ENCODE measurements at places on chromosomes 3 and 15.

GRCh38 chr3:59374091-59374817 lies 324.4 kb upstream of the CFAP20DC start:
- no peak for DNase-seq

GRCh38 chr3:105788593-105788992 lies 80.2 kb downstream of the CBLB start:
- no peak for DNase-seq

- no peak for DNase-seq
Observed at GRCh38 chr3:136787349-136787748, 31.6 kb upstream of the SLC35G2 start.

DNA sequence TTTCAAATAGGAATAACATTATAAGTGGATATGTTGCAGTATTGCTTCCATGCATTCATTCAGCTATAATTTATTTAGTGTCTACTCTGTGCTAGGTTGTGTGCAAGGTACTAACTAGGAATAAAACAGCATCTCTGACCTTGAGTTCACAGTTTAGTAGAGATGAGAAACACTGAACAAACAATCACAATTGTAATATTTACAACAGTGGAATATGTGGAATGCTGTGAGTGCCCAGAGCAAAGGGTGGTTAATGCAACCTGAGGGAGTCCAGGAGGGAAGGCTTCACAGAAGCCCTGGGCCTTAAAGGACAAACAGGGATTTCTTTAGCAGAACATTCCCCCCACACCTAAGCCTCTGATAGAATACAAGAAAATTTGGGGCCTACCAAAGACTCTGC lies 13.3 kb downstream of the SFMBT1 start:
- DNase-seq, result no peak

- DNase-seq, result peak; percentile 37
Observed at GRCh38 chr3:118882353-118882947, 152.2 kb downstream of the IGSF11 start.

GRCh38 chr3:57890874-57891273 lies 117.3 kb upstream of the FLNB start:
- no peak for DNase-seq

DNA sequence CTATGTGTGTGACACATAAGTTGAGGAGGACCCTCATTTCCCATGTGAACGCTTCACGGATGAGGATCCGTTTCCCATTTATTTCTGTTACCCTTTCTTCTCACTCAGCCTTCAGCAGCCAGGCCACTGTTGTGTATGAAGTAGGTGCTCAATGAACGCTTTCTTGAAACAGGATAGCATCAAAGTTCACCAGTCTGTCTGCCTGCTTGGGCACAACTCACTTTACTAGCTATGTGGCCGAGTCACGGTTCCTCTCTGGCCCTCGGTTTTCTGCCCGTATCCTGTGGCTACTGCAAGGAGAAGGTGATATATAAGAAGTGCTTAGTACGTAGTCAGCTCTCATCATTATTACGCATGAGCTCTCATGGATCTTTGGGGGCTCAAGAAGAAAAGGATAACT lies 22.4 kb downstream of the ACSBG1 start:
- DNase-seq, result no peak

DNA sequence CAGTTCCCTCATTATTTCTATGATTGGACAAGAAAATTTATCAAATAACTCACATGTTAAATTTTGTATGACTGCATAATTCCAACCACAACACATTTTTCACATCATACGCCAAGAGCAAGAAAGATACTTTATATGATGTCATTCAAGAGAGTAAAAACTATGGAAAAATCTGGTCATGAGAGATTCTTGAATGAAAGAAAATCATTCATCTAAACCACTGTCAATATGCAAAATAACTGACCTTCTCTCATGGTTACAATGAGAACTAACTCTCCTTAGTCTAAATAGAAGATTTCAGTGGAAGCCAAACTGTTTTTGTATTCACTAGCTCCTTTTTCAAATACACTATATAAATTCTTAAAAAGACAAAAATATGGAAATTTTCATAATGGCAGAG lies 124.6 kb downstream of the CBLB start:
- DNase-seq, result no peak

GRCh38 chr3:186320862-186321568 lies 41.0 kb downstream of the DGKG start:
- DNase-seq, result no peak

GRCh38 chr15:29765234-29765841 lies 56.9 kb downstream of the TJP1 start:
- no peak for DNase-seq

DNA sequence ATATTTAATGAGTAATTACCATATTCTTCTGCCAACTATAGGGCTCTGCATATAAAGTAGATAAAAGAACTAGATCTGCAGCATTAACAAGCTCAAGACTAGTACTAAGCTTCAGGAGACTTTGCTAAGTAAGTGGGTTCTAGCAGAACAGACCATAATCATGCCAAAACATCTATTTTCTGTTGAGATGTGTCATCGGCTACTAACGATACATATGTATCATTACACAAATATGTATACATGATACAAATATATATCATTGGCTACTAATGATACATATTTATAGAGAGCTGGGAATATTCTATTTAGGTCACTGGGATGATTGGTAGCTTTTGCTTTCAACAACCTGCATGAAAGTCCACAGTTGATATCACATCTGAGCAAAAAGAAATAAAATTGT lies 185.8 kb upstream of the DCBLD2 start:
- DNase-seq, result no peak

DNA sequence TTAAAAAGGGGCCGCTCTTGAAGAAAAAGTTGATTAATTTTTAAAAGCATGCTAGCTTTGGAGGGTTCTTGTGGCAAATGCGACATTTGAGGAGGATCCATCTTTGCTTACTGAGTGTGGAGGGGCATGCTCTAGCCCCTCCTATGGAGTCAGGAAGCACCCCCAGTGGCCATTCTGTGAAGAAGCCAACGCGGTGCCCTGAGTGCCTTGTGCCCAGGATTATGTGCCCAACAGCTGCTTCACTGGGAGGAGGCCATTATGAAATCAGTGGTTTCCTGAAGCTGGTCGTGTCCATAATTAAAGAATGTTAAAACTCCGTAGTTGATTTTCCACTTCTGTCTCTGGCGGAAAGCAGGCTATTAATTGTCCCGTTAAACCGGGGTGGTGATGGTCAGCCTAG lies 69.1 kb upstream of the TNFAIP8L3 start:
- DNase-seq, result no peak

DNA sequence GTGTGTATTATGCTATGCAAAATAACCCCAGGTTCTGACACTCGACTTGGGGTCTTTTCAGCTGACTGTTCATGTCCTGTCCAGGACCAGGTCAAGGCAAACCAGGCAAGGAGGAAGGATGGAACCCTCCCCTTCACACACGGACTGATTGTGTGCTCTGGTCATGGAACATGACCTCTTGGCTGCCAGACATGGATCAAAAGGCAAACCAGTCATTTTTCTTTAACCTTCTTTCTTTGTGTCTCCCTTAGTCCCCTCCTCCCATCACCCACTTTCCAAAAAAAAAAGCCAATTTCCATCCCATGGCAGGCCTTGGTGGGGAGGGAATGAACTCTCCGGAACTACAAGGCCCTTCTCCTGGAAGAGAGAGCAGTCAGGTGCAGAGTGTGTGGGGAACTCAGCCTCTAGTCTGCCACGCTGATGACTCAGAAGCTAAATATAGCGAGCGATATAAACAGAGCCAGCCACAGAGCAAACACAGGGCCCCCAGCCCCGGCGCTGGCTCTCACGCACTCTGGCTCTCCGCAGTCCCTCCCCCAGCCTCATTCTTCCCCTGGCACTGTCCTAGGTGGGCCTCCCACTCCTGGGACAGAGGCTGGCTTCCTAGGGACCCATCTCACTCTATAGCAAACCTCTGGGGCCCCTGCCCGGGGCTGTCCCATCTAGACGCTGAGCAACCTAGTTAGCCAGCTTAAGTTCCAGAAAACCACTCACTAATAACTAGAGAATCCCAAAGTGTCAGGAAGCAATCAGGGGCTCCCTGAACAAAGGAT lies 10.0 kb downstream of the BMF start:
- peak; percentile 56 for DNase-seq

- no peak for DNase-seq
Observed at GRCh38 chr3:167716920-167717319, 17.8 kb downstream of the PDCD10 start.

DNA sequence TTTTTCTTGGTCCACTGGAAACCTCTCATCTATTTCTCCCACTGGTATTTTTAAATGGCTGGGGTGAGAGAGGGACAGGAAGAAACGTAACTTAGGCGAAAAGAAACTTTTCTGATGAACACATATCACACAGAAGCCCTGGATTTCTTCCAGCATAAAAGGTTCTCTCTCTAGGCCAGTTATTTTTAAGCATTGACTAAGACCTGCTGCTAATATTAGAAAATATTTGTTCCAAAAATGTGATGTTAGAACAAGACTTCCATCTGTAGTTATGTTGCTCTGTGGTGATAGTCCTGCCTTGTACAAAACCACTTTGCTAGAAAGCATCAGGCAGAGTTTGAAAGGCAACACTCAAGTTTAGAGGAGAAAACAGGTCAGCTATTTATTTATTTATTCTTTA lies 537.7 kb downstream of the MCTP2 start:
- no peak for DNase-seq

DNA sequence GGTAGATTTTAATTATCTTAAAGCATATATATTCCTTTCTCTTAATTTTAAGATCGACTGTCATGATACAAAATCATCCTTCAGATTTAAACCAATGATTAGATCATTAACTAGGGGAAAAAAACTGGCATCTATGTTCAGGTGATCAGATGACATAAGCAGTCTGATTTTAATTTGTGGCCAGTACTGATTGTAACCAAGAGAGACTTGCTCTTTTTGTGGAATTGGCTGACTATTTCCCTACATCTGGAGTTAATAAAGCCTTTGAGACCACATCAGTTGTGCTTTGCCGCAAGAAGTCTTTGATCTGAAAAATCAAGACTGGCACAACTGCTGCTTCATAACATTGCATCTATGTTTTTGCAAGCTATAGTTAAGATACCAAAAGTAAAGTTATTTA lies 148.4 kb upstream of the CGNL1 start:
- no peak for DNase-seq

DNA sequence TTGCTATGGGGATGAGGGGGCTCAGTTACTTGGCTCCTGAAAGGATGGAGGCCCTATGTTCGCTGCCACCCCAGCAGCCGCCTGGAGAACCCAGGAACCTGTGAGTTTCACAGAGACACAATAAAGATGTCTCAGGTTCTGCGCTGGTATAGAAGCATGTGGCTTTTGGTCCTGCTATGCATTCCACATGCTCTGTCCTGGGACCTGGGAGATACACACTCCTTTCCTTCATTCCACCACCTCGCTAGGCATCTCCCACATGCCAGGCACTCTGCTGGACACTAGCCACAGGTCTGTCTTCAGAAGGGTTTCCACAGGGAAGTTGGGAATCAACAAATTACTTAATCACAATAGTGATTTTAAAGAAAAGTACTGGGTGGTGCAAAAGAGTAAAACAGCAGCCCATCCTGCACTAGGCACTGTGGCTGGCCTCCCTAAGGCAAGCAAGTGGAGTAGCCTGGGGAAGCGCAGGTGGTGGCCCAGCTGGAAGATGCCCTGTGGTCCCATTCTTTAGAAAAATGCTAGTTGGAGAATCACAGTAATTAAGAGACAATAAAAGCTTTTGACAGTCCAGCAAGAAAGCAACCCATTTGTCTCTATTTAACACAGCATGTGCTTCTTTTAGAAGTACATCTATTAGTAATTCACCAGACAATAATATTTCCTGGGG lies 408.9 kb upstream of the WNT5A start:
- DNase-seq, result no peak

DNA sequence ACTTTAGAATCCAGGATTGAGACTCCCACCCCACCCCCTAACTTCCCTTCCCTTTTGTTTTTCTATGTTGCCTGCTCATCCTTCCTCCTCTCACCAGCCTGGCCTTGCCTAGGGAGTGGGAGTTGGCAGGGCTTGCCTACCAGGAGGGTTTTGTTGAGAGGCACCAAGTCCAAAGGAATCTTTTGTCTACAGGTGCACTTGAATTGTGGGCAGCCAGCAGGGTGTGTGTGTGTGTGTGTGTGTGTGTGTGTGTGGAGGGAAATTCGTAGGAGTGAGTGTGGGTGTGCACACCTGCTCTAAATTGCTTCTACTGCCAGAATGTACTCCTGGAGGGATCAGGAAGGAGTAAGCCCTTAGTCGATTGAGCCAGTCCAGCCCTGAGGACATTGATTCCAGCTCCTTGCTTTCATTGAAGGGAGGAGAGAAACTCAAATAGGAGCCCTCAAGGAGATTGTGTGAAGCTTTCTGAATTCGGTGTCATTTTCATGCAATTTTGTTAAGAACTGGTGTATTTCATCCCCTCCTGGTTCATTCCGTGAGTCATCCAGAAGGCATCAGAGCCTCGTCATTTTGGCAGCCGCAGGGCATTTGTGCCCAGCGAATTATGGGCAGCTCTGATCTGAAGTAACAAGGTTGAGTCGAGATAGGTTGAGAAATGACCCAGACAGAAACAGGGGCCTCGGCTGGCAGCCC lies 112.1 kb downstream of the SLCO3A1 start:
- DNase-seq, result no peak

DNA sequence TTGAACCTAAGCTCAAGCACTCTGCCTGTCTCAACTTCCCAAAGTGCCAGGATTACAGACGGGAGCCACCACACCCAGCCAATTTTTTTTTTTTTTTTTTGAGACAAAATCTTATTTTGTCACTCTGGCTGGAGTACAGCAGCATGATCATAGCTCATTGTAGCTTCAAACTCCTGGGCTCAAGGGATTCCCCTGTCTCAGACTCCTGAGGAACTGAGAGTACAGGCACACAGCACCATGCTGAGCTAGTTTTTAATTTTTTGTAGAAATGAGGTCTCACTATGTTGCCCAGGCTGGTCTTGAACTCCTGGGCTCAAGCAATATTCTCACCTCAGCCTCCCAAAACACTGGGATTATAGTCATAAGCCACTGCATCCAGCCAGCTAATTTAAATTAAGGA lies 36.8 kb upstream of the SUCLG2 start:
- DNase-seq, result no peak

DNA sequence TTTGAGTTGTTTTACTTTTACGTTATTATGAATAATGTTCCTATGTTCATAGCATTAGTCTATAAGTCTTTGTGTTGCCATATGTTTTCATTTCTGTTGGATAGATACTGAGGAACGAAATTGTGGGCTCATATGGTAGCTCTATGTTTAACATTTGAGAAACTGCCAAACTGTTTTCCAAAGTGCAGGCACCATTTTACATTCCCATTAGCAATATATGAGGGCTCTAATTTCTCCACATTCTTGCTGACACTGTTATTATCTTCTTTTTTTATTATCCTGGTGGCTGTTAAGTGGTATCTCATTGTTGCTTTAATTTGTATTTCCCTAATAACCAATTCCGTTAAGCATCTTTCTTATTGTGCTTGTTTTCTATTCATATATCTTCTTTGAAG lies 1.8 kb upstream of the PIK3R4 start:
- DNase-seq, result no peak

GRCh38 chr3:44104668-44105321 lies 136.9 kb upstream of the TOPAZ1 start:
- peak; percentile 52 for DNase-seq
